Kidney capillary endothelial cell (primary cell): ENCODE measurements at places on chromosomes 2 and 18.

DNA sequence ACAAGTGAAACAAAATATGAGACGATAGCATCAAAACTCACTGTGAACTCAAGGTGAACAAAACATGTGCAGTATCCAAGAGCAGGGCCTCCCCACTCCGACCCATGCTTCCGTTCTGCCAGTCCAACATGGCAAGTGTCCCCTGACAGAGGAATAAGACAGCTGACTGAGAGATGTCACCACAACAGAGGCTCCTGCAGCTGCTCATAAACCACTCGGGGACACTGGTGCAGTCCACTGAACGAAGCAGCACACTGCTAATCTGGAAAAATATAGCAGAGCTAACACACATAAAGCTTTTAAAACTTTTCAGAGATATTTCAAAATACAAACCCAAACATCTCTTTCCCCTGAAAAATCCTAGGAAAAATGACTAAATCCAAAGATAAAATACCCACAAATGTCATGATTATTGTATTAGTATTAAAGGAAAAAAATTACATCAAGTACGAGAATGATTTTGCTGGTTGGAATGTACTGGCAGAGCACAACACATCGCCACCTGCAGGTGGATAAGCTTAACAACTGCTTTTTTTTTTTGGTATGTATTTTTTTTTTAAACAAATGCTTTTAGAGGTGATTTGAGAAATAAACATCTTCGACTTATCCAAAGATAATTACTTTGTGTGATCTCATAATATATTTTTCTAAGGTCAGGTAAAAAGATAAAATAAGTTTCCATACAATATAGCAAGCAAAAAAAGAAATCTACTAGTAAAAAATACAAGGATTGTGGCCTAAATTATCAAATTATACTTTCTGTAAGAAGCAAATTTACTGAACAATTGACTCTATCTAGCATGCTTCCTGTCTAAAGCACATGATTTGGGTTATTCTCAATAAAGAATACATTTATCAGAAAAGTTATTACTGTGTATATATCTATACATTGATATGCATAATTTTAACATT lies 18.6 kb downstream of the THADA start:
- DNase-seq = peak; percentile 51

DNA sequence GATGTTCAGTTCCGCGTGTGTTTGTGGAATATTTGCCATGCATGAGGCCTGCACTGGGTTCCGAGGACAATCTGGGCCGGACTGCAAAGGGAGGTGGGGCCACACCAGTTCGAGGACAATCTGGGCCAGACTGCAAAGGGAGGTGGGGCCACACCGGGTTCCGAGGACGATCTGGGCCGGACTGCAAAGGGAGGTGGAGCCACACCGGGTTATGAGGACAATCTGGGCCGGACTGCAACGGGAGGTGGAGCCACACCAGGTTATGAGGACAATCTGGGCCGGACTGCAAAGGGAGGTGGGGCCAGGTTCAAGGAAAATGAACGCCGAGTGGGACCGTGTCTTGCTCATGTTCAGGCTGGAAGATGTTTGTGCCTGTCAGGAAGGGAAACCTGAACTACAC lies 97.8 kb upstream of the HDAC4 start:
- no peak for DNase-seq

DNA sequence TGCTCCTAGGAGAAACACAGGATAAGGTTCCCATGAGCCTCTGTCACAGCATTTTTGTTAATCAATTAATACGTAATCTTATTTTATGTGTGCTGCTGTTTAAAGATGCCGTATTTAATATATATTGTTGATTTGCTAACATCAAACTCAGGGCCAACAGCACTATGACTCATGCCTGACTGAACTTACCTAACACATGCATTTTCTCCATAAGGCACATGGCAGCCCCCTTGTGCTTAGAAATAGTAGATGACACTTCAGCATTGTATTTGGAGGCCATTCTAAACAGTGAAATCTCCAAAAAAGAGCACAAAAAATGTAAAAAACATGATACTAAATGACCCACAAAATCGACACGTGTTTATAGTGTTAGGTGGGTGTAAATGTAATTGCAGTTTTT lies 314.8 kb downstream of the MYCN start:
- no peak for DNase-seq

- no peak for DNase-seq
Measured at GRCh38 chr2:60806988-60807681, 51.1 kb downstream of the PAPOLG start.

DNA sequence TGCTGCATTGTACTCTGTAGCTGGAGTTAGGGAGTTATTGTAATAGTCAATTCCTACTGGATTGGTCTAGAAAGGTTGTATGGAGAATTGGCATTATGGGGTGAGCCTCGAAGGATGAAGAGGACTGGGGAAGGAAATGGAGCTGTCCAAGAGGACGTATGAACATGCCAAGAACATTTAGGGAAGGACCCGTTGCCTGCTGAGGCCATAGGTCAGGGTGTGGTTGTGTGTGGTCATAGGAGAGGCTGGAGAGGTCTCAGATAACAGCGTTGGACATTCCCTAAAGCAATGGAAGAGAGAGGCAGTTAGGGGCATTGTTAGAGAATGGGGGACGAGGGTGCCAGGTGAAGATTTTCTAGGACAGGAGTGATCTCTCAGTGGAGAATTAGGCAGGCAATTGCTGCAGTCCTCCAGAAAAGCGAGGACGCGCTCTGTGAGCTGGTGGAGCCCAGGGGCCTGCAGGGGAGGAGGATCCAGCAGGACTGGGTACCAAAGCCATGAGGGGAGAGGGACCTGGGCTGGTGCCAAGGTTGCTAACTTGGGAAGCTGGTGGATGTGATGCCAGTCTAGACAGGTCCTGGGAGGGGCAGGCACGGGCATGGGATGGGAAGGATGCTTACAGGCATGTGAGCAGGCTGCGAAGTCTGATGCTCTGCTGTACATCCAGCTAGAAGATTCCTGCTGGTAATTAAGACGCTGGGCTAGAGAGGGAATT lies 9.4 kb upstream of the PSD4 start:
- no peak for DNase-seq

DNA sequence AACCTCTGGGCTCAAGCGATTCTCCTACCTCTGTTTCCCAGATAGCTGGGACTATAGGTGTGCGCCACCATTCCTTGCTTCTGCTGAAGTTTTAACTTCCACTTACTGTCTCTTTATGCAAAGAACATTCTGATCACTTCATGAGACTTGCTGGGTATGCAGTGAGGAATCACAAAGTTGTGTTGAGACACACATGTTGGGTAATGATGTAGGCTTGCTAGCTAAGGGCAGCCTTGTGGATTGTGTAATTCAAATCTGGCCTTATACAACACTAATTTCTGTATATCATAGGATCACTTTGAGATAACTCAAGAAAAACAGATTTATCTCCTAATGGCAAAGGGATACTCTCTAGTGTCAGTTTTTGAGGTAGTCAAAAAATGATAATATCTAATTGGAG lies 24.2 kb downstream of the XRCC5 start:
- no peak for DNase-seq

- no peak for DNase-seq
Measured at GRCh38 chr2:216721141-216721540, 25.8 kb upstream of the IGFBP5 start.

DNA sequence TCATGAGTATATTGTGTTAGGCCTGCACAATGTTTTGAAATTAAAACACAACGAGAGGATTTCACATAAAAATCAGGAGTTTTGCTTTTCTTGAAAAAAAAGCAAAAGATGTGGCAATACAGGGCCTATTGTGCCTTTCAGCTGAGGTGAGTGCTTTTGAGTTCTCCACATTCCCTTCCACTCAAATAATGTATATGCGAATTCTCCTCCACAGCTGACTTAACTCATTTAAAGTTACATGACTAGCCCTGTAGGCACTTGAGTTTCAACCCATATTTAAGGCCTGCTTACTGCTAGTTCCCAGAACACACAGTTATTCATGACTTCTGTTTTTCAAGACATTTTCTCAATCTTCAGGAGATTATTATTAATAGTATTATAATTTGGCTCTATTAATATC lies 353.1 kb downstream of the NUP35 start:
- DNase-seq = no peak

DNA sequence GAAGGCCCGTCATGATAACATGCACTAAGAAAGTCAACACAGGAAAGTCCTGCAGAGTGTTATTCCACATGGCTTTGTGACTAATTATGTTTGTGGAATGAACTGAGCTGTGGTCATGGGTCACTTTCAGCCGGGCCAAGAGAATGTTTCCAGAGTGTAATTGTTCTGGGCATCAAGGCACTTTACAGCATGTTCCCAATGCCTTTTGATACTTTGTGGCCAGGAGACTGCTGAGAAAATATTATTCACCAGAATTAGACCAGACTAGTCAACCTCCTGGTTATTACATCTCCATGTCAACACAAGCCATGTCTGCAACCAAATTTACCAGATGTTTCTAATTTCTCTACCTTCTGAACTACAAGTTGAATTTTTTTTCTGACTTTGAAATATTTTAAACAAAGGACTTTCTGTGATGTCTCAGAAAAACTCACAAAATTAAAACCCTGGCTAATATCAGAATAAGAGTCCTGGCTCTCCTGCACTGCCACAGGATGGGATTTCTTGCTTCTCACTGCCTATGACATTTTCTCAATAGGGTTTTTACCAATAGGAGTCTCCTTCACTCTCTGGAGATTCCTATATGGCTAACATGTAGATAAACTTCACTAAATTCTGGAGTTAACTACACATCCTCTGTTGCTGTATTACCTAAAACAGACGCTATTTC lies 90.6 kb upstream of the WDR75 start:
- DNase-seq = no peak

GRCh38 chr2:26279886-26280285 lies 35.1 kb downstream of the HADHB start:
- DNase-seq = no peak

DNA sequence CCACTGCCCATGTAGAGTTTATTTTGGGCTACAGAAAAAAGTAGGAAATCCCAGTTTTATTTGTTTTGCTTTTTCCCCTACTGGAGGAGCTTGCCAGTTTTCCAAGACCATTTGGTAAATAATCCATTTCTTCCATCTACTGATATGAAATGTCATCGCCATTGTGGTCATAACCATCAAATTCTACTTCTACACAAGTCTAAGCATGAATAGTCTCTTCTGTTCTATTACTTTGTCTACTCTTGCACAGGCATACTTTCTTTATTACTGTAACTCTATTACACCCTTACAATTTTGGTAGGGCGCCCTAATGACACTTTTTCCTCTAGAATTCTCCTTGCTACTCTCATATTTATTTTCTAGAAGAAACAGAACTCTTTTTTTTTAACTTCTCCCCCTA lies 120.7 kb downstream of the ATAD2B start:
- DNase-seq = no peak

DNA sequence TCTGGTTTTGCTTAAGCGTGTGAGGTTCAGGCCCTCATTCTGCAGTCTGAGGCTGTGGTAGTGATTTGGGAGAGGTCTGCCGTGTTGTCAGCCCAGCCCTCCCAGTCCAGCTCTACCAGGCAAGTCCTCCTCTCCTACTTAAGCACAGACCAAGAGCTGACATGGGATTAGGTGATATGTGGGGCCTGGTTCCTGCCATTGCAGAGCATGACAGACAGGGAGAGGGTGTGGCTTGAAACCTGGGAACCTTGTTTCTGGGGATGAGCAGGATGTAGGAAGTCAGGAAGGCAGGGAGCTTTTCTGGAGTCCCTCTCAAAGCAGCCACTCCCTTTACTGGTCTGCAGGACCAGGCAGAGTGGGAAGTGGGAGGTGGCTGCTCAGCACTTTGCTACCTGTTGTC lies 38.6 kb downstream of the PTPRM start:
- DNase-seq = no peak
